ENCODE measurements at places on chromosomes 1 and 21.

GRCh38 chr1:118902299-118902698, 85.8 kb downstream of the TBX15 start:
- DNase-seq: no peak

GRCh38 chr1:109252893-109253802, 3.8 kb downstream of the CELSR2 start:
- no peak for DNase-seq

GRCh38 chr1:232267092-232267836, 362.7 kb downstream of the SIPA1L2 start:
- DNase-seq: no peak

- no peak for DNase-seq
Measured at GRCh38 chr1:86409416-86410021, 13.4 kb upstream of the ODF2L start.

DNA sequence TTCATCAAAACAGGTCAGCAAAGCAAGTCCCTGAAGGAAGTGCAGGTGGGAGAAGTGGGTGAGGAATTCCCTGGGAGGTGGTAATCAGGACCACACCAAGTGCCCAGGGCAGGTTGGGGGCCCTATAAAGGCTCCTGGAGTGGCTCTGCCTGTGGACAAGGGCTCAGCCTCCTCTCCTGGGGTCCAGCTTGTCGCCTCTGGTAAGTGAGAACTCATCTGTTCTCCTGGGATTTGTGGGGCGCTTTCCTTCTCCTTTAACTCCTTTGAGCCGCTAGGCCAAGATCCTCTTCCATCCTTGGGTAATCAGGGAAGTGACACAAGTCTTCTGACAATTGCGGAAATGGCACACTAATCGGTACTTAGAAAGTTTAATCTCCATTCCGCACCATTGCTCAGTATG, at the start of gene SPRR4:
Gene SPRR4, plus strand, starts transcription at position 154 of the 400 bp plus-strand sequence. CDS start 1,243 bp downstream, outside the sequence.
- DNase-seq: no peak

- no peak for DNase-seq
Measured at GRCh38 chr1:155793213-155793612, 63.8 kb downstream of the GON4L start.

DNA sequence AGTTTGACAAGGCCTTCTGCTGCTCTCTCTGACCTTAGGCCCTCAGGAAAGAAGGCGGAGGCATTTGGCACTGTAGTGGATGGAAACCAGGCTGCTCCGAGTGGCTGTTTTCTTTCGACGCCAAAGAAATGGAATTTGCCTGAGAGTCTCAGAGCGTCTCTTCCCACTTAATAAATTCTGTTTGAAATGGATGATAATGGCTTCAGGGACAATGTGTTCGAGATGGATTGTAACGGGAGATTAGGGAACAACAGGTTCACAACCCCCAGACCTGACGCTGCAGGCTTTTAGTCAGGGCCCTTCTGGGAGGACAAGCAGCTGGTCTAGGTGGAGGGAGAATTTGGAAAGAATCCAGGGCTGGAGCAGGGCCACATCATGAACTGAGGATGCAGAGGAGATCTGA, 58.6 kb downstream of the TLR5 start:
- no peak for DNase-seq

DNA sequence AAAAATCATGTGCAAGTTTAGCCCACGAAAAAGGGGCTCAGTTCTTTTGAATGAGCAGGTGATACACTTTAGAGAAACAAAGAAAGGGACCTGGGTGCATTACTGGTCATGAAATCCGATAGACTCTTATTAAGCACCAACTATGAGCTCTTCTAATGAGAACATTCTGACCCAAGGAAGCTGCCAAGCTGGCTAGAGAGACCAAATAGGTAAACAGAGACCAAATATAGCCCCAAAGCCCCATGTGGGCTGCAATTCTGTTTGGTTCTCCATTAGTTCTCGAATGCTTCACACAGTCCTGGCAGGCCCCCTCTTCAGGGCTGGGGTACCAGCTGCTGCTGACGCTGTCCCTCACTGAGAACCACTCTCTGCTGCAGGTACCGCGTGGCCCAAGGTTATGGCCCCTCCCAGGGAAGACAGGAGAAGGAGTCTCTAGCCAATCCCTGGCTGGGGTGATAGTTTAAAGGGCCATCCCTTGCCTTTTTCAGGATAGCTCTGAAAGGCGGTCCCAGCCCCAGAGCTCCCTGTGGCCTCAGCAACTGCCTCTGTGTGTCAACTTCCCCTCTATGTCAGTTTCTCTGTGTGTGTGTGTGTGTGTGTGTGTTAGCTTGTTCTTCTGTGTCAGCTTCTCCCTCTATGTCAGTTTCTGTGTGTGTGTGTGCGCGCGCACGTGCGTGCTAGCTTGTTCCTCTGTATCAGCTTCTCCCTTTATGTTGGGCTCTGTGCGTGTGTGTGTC, 7.1 kb upstream of the UBXN10 start:
- no peak for DNase-seq
